ENCODE measurements at places on chromosomes 3 and 15. TPM values are rescaled to one million over a fixed set of nuclear protein-coding genes. Genes with fewer than 3 reads are reported as not detected.

The PPM1M gene
- 66.8 TPM for polyA plus RNA-seq

The DCLK3 gene
- not detected for polyA plus RNA-seq

The PRTG gene
- polyA plus RNA-seq: not detected

The TICRR gene
- not detected for polyA plus RNA-seq

The C15orf62 gene
- not detected for polyA plus RNA-seq

GRCh38 chr3:140832883-140833282, 108.8 kb upstream of the SLC25A36 start:
- peaks cover 3% of the 10 kb centered on the region for H3K36me3 ChIP-seq
- no peak overlapping the region for H3K27ac ChIP-seq

DNA sequence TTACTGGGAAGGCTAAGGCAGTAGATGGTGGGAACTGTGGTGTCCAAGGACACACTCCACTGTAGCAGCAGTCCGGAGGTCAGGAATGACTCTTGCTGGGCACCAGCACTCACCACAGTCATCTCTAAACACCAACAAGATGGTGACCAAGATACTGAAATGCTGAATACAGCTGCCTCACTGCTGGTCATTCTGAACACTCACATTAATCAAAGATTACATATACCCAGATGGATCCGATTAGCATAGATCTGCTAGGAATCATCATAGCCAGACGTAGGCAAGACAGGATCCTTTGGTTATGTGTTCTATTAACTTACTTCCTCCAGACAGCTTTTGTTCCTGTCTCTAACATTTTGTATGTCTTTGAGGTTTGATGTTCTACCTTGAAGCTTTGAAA, 134.9 kb upstream of the BFSP2 start:
- no peak overlapping the region for H3K27ac ChIP-seq
- no peaks in the 10 kb centered on the region for H3K36me3 ChIP-seq
- H3K4me3 ChIP-seq: no peak overlapping the region

DNA sequence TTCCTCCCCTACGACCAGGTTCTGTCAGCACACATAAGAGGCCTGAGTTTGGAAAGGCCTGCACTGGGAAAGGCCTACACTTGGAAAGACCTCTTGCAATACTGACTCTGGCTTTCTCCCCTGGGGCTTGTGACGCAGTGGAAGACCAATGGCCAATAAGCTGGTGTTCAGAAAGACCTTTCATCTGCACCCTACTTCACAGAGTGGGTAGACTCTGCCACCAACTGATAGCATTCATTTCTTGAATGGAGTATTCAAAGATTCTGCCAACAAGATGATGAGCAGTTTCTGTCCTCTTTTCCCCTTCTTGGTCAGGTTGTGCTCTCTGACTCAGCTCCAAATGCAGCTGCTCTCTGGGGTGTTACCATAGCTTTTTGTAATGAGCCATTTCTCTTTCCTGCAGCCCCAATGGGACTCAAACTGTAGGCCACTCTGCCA, 48.8 kb downstream of the TIPARP start:
- H3K27ac ChIP-seq: no peak overlapping the region
- H3K4me1 ChIP-seq: no peaks in the 10 kb centered on the region
- H3K4me3 ChIP-seq: no peak overlapping the region

DNA sequence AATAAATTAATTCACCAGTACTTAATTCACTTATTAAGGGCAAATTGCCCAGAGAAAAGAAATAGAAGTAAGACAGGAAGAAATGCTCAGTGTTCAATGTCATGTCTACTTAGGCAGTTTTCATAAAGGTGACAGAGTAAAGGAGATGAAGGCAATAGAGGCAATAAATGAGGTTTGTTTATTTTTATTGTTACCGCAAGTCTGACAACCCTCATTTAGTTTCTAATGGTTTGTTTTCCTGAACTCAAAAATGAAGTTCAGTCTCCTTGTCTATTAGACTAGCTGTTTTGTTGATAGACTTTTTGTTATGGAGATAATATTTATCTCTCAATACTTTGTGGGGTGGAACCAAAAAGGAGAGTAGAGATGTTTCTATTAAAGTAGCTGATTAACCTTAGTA, 258.3 kb downstream of the C3orf38 start:
- H3K4me1 ChIP-seq: no peaks in the 10 kb centered on the region
- H3K36me3 ChIP-seq: no peaks in the 10 kb centered on the region
- no peak overlapping the region for H3K4me3 ChIP-seq
- no peak overlapping the region for H3K27ac ChIP-seq
- DNase-seq: no peak

- no peak for DNase-seq
- H3K4me3 ChIP-seq: no peak overlapping the region
- peaks cover 33% of the 10 kb centered on the region for H3K36me3 ChIP-seq
- no peaks in the 10 kb centered on the region for H3K27me3 ChIP-seq
Measured at GRCh38 chr3:193655831-193656433, 62.9 kb downstream of the OPA1 start.

GRCh38 chr15:30824518-30825195, 79.1 kb upstream of the FAN1 start:
- no peaks in the 10 kb centered on the region for H3K27me3 ChIP-seq
- H3K4me3 ChIP-seq: peak overlapping the region; percentile 28
- H3K4me1 ChIP-seq: peaks cover 6% of the 10 kb centered on the region

- no peaks in the 10 kb centered on the region for H3K27me3 ChIP-seq
- no peak overlapping the region for H3K4me3 ChIP-seq
- no peaks in the 10 kb centered on the region for H3K36me3 ChIP-seq
- no peak for DNase-seq
- no peaks in the 10 kb centered on the region for H3K4me1 ChIP-seq
- no peak overlapping the region for H3K27ac ChIP-seq
Measured at GRCh38 chr15:88077296-88078020, 179.1 kb downstream of the NTRK3 start.

DNA sequence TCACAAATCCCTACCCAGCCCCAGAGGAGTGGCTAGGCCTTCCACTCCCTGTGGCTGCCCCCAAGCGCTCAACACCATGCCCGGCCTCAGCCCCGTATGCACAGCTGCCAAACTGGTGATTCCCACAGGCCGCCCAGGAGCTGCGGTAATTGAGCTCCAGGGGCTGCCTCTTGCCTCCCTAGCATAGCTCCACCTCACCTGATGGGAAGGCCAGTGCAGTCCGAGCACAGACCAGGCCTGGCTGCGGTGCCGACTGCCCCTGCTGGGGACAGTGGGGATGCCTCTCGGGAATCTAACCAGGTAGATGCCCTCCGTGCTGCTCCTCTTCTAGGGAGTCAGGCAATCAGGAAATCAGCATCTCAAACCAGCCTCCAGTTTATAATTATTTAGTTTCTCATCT, 25.9 kb downstream of the SCN5A start:
- H3K27ac ChIP-seq: no peak overlapping the region
- no peak overlapping the region for H3K4me3 ChIP-seq
- no peaks in the 10 kb centered on the region for H3K36me3 ChIP-seq
- no peak for DNase-seq

DNA sequence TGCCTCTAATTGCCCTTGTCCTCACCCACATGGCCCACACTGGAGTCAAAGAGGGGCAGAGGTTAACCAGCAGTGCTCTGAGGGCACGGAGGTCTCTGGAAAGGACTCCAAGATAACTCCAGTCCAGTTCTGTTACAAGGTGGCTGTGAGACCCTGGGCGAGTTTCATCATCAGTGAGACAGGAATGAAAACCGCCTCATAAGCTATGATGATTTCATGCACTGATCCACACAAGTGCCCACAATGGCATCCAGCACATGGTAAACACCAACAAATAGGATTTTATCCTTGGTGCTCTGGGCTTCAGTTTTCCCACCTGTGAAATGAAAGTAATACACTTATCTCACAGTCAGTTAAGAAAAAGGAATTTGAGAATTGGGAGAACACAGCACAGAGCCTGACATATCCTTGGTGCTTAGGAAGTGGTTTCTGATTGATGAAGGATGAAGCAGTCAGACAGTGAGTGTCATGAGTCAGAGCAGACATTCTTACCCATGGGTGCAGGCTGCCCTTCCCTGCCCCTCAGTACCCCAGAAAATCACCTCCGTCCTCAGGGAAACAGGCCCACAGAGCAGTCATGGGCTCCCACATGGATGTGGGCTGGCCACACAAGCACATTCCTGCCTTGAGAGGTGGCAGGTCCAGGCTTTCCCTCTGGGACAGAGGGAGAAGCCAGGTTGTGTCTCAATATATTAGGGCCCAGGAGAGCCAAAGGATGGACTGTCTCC, 48.4 kb downstream of the DAPK2 start:
- no peak overlapping the region for H3K4me3 ChIP-seq
- no peaks in the 10 kb centered on the region for H3K27me3 ChIP-seq
- H3K4me1 ChIP-seq: no peaks in the 10 kb centered on the region
- DNase-seq: no peak
- no peaks in the 10 kb centered on the region for H3K36me3 ChIP-seq
- H3K27ac ChIP-seq: no peak overlapping the region

DNA sequence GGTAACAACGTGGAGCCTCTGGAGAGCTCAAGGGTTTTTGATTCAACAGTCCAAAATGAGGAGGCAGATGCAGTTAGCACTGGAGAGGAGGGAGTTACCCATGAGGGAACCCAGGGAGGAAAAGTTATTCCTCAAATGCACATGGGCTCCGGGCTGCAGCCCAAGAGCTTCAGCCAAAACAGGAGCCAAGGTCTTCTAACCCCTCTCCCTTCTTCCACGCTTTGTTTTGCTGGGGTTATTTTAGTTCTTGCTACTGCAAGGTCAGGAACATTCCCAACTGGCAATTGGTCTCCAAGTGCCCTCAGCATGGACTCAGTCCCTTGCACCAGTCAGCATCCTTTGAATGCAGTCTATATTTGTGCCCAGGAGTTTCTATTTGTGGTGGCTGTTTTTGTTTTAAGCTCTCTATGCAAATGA, 90.0 kb downstream of the TGFBR2 start:
- H3K27me3 ChIP-seq: no peaks in the 10 kb centered on the region
- peaks cover 39% of the 10 kb centered on the region for H3K36me3 ChIP-seq
- DNase-seq: no peak
- H3K4me1 ChIP-seq: peaks cover 23% of the 10 kb centered on the region
- no peak overlapping the region for H3K4me3 ChIP-seq
- H3K27ac ChIP-seq: peak overlapping the region; percentile 17

GRCh38 chr3:190533511-190534281, 19.8 kb downstream of the IL1RAP start:
- no peak overlapping the region for H3K27ac ChIP-seq
- no peaks in the 10 kb centered on the region for H3K36me3 ChIP-seq
- no peak for DNase-seq
- H3K4me3 ChIP-seq: no peak overlapping the region

All from immature natural killer cell (primary cell).